Upper lobe of right lung (tissue), 1 donor: ENCODE measurements at places on chromosomes 5 and 9. TPM values are rescaled to one million over a fixed set of nuclear protein-coding genes. Genes with fewer than 3 reads are reported as not detected.

TMOD1 gene
- 11.3 TPM for total RNA-seq

PCDHB6 gene
- 0.75 TPM for total RNA-seq

DNA sequence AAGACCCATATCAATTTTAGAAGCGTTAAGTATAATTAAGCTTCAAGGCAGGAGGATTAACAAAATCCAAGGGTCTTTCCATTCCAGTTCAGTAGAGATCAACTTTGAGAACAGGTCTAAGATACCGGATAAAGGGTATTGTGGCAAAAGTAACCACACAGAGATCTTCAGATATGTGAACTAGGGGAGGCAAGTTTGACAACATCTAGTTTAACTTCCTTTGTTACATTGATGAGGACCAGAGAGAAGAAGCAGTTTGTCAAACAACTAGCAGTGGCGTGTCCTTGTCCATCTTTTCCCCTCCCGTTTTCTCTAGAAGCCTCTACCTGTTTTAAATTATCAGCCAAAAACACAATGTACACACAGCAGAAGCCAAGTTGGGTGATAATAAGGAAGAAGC lies 8.6 kb downstream of the SLC36A2 start:
- H3K27me3 ChIP-seq, result peaks cover 10% of the 10 kb centered on the region
- no peaks in the 10 kb centered on the region for H3K36me3 ChIP-seq
- no peak overlapping the region for H3K27ac ChIP-seq
- DNase-seq, result no peak

GRCh38 chr5:127567026-127567768 lies 49.8 kb downstream of the PRRC1 start:
- peaks cover 6% of the 10 kb centered on the region for H3K27me3 ChIP-seq
- DNase-seq, result no peak
- H3K27ac ChIP-seq, result no peak overlapping the region
- H3K36me3 ChIP-seq, result no peaks in the 10 kb centered on the region
- H3K4me3 ChIP-seq, result no peak overlapping the region
- H3K4me1 ChIP-seq, result peaks cover 4% of the 10 kb centered on the region

DNA sequence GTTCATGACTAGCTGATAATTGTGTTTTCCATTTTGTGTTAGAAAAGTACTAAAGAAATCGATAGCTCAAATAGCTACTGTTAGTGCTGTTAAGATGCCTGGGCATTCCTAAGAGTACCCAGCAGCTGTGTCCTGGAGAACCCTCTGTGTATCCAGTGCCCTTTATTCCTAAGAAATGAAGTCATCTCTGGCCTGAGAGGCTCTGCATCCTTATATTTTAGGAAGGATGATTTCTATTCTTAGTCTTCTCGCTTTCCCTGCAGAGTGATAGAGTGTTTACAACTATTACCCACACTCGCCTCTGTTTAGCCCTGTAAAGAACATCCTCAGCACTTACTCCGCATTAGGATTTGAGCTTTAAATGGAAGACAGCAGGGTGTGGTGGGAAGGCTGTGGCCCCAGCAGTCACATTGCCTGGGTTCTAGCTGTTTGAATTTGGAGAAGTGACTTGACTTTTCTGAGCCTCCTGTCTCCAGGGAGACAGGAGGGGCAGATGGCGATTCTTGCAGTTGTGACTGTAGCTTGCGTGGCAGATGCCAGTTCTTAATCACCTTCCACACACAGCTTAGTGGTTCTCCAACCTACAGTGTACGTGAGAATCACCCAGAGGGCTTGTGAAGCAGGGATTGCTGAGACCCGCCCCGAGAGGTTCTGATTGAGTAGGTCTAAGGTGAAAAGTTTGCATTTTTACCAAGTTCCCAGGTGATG lies 177.2 kb upstream of the PITX1 start:
- no peak overlapping the region for H3K27ac ChIP-seq
- no peaks in the 10 kb centered on the region for H3K36me3 ChIP-seq
- H3K4me3 ChIP-seq, result no peak overlapping the region
- no peaks in the 10 kb centered on the region for H3K27me3 ChIP-seq

DNA sequence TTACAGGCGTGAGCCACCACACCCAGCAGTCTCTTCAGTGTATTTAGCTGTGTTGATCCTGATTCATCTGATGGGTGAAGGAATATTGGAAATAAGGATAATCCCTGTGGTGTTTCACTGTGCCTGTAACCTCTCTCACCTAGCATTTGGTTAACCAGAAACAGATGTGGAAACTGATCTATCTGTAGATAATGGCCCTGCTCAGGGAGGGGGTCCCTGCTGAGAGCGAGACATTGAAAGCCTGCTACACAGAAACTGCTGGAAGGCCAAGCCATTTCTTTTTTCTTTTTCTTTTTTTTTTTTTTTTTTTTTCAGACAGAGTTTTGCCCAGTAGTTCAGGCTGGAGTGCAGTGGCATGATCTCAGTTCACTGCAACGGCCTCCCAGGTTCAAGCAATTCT lies 28.4 kb downstream of the QRFP start:
- H3K4me3 ChIP-seq, result no peak overlapping the region
- peak; percentile 0 for DNase-seq
- H3K27me3 ChIP-seq, result no peaks in the 10 kb centered on the region
- H3K4me1 ChIP-seq, result peaks cover 6% of the 10 kb centered on the region
- H3K27ac ChIP-seq, result no peak overlapping the region
- H3K36me3 ChIP-seq, result peaks cover 54% of the 10 kb centered on the region

DNA sequence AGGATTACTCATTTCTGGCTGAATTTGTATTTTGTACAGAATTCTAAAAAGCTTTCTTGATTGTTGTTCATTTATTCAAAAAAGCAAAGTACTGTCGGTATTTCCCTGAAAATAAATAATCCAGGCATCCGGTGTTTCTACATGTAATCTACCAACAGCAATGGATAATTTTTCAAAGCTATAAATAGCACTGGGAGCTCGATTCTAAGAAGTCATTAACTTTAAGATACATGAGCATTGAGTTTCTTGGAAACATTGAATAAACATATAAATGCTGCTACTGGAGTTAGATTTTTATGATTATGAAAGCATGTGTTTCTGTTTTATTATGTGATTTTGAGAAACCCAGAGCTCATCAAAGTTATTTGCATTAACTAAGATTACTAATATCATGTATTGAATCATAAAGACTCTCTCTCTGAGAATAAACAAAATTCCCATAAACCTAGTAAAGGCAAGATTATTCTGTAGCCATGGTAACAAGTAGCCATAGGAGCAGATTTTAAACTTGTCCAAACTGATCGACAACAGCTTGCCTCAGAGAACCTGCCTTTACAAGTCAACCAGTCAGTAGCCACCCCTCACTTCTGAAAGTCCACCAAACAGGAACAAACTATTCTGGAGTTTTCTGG lies 197.0 kb downstream of the DRD1 start:
- H3K36me3 ChIP-seq, result no peaks in the 10 kb centered on the region
- H3K27ac ChIP-seq, result no peak overlapping the region
- DNase-seq, result no peak
- H3K4me1 ChIP-seq, result no peaks in the 10 kb centered on the region
- no peaks in the 10 kb centered on the region for H3K27me3 ChIP-seq

- no peak for DNase-seq
- H3K4me1 ChIP-seq, result peaks cover 56% of the 10 kb centered on the region
- no peak overlapping the region for H3K4me3 ChIP-seq
- H3K27me3 ChIP-seq, result no peaks in the 10 kb centered on the region
- H3K27ac ChIP-seq, result peak overlapping the region; percentile 63
These were observed 71.9 kb downstream of the DAPK1 start for GRCh38 chr9:87569518-87569917.

DNA sequence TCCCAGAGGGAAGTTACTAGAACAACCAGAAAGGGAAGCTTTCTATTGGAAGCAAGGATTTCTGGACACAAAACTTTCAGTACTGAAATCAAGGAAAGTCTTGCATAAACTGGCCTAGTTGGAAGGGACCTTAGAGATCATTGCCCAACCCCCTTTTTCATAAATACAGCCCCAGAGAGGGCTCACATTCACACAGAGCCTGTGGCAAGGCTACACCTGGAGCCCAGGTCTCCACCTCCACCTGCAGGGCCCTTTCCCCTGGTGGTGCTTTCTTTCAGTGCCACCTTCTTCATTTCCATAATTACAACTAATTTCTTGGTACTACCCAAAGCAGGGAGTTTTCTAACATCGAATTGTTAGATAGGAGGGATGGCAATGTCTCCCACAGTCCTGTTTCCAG lies 85.7 kb downstream of the ADRB2 start:
- no peaks in the 10 kb centered on the region for H3K27me3 ChIP-seq
- H3K36me3 ChIP-seq, result no peaks in the 10 kb centered on the region
- peak overlapping the region; percentile 47 for H3K27ac ChIP-seq
- H3K4me1 ChIP-seq, result peaks cover 61% of the 10 kb centered on the region
- DNase-seq, result no peak

DNA sequence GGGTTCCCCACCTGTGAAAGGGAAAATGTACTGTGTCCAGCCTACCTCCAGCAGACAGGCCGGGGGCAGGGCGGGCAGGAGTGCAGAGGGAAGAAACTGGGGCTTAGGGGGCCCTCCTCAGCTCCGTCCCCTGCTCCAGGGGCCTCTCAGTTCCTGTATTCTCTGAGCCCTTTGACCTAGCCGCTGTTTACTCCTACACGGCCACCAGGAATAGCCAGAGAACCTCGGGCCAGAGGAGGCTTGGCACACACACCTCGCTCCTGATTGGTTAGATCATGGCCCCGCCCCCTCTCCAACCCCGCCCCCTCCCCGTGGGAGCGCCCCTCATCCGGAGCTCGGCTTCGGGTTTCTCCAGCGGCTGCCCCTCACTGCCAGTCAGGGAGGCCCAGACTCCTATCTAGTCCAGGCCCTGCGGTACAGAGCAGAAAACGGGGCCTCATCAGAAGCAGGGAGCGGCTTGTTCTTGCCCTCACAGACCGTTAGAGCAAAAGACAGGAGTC lies 2.2 kb downstream of the ST6GALNAC6 start:
- H3K27me3 ChIP-seq, result no peaks in the 10 kb centered on the region
- H3K4me1 ChIP-seq, result peaks cover 43% of the 10 kb centered on the region
- DNase-seq, result peak; percentile 86
- peak overlapping the region; percentile 96 for H3K4me3 ChIP-seq
- H3K36me3 ChIP-seq, result peaks cover 39% of the 10 kb centered on the region
